ENCODE measurements at places on chromosomes 5 and 9. TPM values are rescaled to one million over a fixed set of nuclear protein-coding genes. Genes with fewer than 3 reads are reported as not detected.

DNA sequence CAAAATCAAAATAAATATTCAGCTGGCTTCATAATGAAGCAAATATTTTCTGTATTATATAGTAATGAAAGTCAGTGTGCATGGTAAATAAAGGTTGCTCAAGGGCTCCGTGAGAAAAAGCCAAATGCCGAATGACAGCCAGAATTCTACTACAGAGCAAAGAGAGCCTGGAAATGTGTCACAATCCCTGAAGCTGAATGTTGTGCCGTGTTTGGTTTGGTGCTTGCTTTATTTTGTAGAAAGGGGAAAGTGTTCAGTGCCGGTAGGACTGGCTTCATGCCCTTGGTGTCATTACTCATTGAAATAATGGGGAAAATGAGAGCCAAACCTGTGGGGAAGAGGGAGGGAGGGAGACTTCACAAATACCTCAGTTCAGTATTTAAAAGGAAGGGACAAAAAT is 26.8 kb upstream of the ADAMTSL1 start:
- no peaks in the 10 kb centered on the region for H3K36me3 ChIP-seq
- no peak overlapping the region for H3K4me3 ChIP-seq
- H3K27ac ChIP-seq, result no peak overlapping the region
- no peaks in the 10 kb centered on the region for H3K27me3 ChIP-seq
- H3K4me1 ChIP-seq, result no peaks in the 10 kb centered on the region
- no peak for DNase-seq

DNA sequence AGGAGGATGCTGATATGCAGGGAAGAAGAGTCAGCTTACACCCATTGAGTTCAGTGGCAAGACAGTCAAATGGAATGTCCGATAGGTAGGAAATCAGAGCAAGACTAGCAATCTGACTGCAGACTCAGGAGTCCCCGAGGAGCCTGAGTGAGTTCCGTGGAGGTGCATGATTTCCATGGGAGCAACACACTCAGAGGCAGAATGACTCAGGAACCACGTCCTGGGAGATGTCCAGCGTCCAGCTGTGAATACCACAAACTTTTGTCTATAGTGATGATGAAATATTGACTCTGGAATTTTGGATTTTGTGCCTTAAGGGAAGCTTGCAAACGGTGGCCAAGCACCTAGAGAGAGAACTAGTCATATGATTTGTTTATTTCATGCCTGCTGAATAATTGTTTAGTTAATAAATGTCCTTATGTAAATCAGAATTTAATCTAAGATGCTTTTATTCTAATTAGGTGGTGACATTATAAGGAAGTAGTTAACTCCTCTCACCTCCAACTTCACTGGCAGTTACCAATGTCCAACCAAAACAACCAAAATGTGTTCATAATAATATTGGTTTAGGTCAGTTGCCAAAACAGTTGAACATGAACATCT is 100.4 kb downstream of the PDE4D start:
- H3K27ac ChIP-seq, result no peak overlapping the region
- H3K4me3 ChIP-seq, result no peak overlapping the region
- H3K4me1 ChIP-seq, result peaks cover 4% of the 10 kb centered on the region
- no peaks in the 10 kb centered on the region for H3K36me3 ChIP-seq
- no peak for DNase-seq
- peaks cover 4% of the 10 kb centered on the region for H3K27me3 ChIP-seq

- DNase-seq, result no peak
- H3K4me1 ChIP-seq, result no peaks in the 10 kb centered on the region
- H3K27me3 ChIP-seq, result no peaks in the 10 kb centered on the region
- no peak overlapping the region for H3K4me3 ChIP-seq
- no peak overlapping the region for H3K27ac ChIP-seq
Measured at GRCh38 chr9:123074628-123075027, 41.2 kb downstream of the GPR21 start.

The SLC31A2 gene
- polyA plus RNA-seq, result 2.1 TPM
